Vagina (tissue), 2 donors: ENCODE measurements at places on chromosomes 4 and X.

DNA sequence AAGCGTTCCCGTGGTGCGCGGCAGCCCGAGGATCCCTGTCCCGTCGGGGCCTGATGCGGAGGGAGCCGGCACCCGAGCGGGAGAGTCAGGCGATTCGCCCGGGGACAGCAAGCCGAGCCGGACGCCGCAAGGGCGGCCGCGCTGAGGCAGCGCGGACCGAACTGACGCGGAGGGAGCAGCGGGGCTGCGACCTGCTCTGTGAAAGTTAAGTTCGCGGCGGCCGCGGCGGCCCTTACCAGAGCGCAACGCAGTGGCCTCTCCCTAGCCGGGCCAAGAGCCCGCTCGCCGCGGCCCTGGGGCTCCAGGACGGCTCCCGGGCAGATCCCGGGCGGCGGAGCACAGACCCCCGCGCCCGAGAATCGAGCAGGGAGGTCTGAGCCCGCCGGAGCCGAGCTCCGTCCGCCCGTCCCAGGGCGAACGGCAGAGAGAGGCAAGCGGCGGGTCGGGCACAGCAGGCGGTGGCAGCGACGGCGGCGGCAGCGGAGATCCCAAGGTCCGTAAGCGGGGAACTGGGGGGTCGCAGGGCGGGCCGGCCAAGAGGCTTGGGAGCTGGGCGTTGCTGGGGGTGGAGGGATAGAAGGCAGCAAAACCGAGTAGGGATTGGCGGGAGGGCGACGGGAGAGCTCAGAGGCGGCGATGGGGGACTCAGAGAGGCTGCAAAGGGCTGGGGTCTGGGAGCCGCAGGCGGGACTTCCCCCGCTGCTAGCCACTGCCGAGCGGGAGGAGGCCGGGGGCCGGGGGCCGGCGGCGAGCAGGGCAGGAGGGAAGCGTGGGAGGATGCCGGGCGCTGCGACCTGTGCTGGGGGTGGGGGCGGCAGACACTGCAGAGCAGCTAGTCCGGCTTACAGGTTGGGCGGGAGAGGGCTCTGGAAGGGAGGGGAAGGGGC is 1.0 kb downstream of the GPR50 start:
- no peak for DNase-seq

DNA sequence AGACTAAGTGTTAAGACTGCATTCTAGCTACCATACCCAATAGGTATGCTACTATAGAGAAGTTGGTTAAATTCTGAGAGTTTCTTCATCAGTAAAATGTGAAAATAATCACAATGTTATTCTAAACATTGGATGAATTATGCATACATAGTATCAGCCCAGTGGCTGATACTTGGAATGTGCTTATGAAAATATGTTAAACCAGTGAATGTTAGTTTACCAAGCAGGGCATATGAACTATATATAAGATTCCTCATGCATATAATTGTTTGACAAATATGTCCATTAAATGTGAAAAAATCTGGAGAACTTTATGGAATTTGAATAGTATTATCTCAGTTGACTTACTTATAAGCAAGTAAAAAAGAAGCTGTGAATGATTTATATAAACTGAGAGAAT is 296.1 kb downstream of the IL15 start:
- no peak for DNase-seq

DNA sequence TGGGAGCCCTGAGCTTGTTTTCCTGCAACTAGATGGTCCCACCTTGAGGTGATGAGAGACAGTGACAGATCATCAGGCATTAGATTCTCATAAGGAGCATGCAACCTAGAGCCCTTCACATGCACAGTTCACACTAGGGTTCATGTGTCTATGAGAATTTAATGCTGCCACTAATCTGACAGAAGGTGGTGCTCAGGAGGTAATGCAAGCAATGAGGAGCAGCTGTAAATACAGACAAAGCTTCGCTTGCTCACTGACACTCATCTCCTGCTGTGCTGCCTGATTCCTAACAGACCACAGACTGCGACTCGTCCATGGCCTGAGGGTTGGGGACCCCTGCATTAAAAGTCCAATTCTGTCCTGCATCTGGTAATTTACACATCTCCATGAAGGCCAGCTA is 141.6 kb downstream of the KCNIP4 start:
- no peak for DNase-seq

- no peak for DNase-seq
Observed at GRCh38 chr4:25786497-25787065, 76.2 kb downstream of the SEL1L3 start.

GRCh38 chrX:71638409-71638808 is 20.1 kb upstream of the CXCR3 start:
- no peak for DNase-seq

- no peak for DNase-seq
Observed at GRCh38 chr4:84971319-84971932, 4.9 kb upstream of the WDFY3 start.

- DNase-seq = no peak
Observed at GRCh38 chr4:152974468-152975379, 38.6 kb downstream of the FHDC1 start.

DNA sequence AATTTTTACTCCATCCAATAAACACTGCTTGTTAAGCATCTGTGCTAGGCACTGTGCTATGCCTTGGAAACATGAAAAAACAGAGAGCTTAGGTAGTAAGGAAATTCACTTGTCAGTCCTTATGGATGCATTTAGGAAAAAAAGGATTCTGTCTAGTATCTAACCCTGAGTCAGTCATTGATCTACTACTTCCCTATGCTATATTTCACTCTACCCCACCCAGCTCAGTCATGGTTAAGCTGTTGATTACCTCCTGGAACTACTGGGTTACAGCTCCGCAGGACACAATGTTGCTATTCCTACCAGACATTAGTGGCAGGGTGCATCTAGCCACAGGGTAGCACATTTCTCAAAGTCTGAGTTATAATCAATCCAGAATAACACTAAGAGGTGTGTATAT is 2.9 kb upstream of the USP53 start:
- DNase-seq = no peak

DNA sequence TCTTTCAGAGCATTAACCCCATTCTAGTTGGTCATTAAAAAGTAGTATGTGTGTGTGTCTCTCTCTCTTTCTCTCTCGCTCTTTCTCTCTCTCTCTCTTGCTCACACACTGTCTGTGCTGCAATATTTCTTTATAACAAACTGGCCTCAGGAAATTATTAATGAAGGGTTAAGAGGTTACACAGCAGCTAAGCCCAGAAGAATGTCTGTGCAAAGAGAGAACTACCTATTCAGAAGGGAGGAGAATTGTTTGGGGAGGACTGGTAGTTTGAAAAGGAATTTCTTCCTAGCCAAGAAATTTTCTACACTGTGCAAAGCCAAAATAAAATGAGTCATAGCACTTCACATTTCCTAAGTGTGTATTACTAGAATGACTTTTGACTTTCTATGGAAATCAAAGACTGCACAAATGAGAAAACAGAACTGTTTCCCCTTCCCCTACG is 22.2 kb downstream of the PDGFC start:
- no peak for DNase-seq

GRCh38 chr4:15234856-15235126 is 193.0 kb upstream of the C1QTNF7 start:
- no peak for DNase-seq

GRCh38 chr4:37865450-37865849 is 25.4 kb upstream of the TBC1D1 start:
- no peak for DNase-seq

GRCh38 chr4:148445071-148445859 is 3.1 kb upstream of the NR3C2 start:
- DNase-seq = no peak

GRCh38 chr4:128979934-128980333 is 113.4 kb downstream of the SCLT1 start:
- no peak for DNase-seq

DNA sequence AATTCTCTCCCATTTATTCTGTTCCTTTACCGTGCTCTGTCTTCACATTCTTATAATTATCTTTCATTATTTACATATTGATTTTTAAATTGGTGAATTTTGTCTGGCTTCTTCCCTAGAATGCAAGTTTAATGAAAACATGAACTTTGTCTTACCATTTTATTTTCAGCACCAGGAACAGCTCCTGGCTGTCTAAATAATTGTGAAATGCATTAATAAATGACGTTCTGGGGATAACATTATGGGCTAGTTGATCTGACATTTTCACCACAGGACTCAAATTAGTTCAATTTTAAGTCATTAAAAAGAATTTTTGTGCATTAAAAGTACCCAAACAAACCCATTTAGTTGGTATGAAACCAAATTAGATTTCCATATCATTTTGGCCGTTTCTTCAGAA is 97.5 kb downstream of the KCTD8 start:
- no peak for DNase-seq

GRCh38 chr4:15232366-15233263 is 195.2 kb upstream of the C1QTNF7 start:
- DNase-seq = no peak

- no peak for DNase-seq
Observed at GRCh38 chr4:5137927-5138326, 86.6 kb downstream of the STK32B start.

GRCh38 chr4:107094976-107095375 is 58.9 kb upstream of the DKK2 start:
- DNase-seq = no peak

- DNase-seq = no peak
Observed at GRCh38 chr4:166252487-166253402, 379.7 kb downstream of the TLL1 start.

DNA sequence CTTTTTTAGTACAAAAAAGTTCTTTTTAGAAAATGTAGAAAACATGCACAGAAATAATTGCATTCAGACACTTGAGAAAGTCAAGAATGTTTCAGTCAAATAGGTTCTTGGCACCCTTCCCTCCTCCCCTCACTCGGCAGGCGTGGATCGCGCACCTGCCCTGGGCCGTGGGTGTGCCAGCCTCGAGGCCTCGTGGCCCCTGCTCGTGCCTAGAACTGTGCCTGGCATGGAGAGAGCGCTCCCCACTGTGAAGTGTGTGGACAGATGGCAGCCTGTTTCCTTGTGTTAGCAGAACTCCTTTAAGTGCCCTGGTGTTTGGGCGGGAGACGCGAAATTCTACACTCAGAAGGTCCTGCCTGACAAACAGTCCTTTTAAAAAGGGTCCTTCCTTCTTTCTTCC is 14.7 kb downstream of the RGS12 start:
- no peak for DNase-seq

- DNase-seq = no peak
Observed at GRCh38 chr4:176469546-176469945, 149.8 kb downstream of the SPCS3 start.

DNA sequence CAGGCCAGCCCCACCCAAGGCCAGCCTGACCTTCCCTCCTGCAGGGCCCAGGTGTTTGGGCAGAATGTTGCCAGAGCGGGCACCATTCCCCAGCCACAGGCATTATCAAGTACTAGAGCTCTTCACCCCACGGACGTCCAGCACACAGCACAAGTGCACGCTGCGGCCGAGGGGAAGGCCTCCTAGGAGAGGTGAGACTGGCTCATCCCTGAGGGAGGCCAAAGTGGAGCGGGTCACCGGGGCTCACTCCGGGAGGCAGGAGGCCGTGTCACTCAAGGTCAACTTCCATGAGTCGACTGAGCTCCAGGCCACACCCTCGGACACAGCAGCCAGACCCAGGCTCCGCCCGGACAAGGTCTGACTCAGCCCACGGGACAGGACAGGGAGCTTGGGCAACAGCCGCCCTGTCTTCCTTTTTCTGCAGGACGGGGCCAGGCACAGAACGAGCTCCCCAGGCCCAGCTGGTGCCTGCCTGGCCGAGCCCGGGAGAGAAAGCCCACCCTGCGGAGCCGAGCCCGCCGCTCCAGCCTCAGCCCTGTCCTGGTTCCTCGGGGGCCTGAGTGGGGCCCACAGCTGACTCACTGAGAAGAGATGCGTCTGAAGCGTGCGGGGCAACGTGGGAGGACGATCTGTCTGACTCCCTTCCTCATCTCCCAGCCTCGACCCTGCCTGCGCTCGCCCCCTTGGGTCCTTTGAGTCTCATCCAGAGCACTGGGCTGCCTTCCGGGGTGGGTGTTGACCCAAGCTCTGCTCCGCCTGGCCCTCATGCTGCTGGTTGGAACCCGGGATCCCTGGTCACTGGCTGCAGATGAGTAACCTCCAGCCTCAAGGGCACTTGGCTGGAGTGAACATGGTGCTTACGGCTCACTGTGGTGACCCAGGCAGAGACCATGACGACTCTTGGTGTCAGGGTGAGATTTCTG is 1.6 kb downstream of the SLC49A3 start:
- no peak for DNase-seq

DNA sequence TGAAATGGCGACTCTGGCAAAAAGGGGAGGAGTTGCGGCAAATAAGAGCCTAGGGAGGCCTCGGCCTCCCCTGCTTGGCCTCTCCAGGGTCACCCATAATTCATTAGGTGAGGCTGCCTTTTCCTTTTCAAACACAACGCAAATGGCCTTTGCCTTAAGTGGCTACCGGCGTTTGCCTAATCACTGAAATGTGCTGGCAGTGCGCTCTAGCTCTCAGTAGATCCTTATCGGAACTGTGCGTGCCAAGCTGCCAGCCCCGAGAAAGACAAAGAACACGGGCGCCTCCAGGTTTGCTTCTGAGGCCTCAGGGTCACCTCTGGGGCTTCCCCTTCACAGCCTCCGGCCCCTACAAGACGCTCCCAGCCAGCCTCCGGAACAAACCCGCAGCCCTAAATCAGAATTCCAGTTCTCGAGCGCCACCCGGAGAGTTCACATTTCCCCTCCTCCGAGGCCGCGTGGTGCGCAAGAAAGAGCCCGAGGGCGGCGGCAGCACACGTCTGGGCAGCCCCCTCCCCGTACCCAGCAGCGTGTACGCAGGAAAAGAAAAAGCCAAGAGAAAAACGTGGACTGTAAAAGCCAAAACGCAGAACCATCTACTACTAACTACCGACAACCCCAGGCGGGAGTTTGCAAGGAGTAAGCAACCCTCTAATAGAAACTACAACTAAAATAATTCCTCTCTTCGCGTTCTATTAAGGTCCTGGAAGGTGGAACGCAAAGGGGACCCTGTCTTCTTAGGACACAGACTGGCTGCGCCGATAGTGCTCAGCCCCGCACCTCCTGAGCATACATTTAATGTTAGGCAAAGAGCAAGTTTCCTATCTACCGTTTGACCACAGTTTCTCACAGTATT is 76.5 kb upstream of the BCOR start:
- DNase-seq = peak; percentile 43

- DNase-seq = no peak
Observed at GRCh38 chrX:71475785-71476540, 56.9 kb upstream of the OGT start.

DNA sequence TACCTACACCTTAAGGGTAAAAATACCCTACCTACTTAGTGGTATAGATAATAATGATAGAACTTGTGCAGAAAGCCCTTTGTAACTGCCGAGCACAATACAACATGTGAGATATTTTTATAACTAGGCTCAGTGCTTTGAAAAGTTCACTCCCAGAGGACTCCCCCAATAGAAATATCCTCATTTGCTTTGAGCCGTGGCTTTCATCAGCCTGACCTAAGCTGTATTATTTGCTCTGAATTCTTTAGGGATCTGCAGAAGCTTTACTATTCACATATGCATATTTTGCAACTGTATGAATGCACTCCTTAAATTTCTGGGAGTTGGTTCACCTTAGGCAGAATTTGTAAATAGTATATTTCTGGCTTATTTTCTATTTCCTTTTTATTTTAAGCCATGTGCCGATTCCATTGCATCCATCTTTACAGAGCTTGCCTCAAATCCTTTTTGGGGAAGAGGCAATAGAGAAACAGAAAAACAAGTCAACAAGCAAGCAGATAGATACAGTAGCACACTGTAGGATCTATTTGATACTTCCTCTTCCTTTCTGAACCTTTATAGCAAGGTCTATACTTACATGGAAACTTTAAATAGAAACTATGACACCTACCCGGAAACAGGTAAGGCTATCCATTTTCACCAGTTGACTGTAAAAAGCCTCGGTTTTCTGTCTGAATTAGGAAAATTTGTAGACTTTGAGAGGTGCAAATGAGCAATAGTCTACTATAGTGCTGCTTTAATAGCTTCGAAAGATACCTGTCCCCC is 242.5 kb upstream of the VCX3A start:
- DNase-seq = no peak

GRCh38 chrX:77527233-77528001 is 80.2 kb downstream of the FGF16 start:
- DNase-seq = no peak
